C1 segment of cervical spinal cord (tissue), 14 donors: ENCODE measurements at places on chromosomes 6 and 20.

GRCh38 chr20:55893031-55893430 lies 112.3 kb downstream of the CBLN4 start:
- DNase-seq: no peak

- no peak for DNase-seq
These were observed 402.2 kb downstream of the GJA1 start for GRCh38 chr6:121837545-121838229.

DNA sequence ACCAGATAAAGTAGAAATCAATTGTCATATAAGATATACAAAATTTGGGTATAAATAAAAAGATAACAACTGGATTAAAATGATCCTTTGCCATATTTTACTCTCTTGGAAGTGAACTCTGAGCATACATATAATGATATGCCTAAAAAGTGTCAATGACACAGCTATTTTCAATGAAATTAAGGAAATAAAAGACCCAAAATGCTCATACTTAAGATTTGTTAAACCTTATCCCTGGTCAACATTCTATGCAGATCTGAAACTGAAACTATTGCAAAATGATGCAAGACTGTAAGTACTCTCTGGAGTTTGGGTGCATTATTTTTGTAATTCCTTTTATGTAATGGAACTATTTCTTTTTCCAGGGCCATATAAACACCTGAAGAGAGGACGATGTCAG lies 119.0 kb upstream of the SGK1 start:
- no peak for DNase-seq

DNA sequence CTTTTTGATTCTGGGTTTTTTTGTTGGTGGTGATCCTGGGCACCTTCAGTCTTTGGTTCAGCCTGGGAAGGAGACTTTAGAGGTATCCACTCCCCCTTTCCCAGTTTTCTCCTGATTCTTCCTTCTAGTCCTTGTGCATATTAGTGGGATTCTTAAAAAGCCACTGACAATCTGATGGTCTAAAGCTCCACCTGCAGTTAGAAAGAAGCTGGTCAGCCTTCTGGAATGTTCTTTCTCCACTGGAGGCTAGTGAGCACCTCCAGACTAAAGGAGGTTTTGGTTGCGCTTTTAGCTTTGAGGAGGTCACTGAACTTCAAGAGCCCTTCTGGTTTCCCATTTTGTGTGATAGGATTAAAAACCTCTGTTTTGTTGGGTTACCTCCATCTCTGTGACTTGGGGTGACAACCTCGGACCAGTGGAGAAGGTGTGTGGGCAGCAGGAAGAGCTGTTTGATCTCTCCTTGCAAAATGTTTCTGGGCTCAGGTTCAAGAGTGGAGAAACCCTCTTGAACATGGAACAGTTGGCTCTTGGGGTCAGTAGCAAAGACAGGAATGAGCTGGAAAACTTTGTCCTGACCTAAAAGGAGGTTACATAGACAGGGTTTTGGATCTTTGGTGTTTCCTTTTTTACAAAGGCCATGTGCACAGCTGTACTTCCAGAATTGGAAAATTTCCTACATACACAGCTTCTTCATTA lies 29.0 kb downstream of the JARID2 start:
- no peak for DNase-seq

- no peak for DNase-seq
These were observed 91.8 kb upstream of the BACH2 start for GRCh38 chr6:90388395-90388794.

GRCh38 chr6:122422614-122423267 lies 23.3 kb downstream of the HSF2 start:
- DNase-seq: no peak

- DNase-seq: no peak
These were observed 179.3 kb downstream of the MTFR2 start for GRCh38 chr6:136070815-136071214.
